GM19239 (cell line): ENCODE measurements at places on chromosomes 4 and X.

GRCh38 chrX:137062915-137063617 is 29.3 kb upstream of the GPR101 start:
- DNase-seq = no peak

- no peak for DNase-seq
Observed at GRCh38 chr4:65617416-65617815, 52.9 kb downstream of the EPHA5 start.

GRCh38 chr4:5757954-5758353 is 47.0 kb downstream of the EVC start:
- no peak for DNase-seq

GRCh38 chr4:187387739-187388138 is 607.8 kb upstream of the ZFP42 start:
- DNase-seq = no peak

GRCh38 chrX:29824176-29824906 is 391.0 kb upstream of the MAGEB2 start:
- DNase-seq = no peak

- peak; percentile 81 for DNase-seq
Observed at GRCh38 chrX:47619486-47620302, at the start of gene SYN1. TSS of gene SYN1 (minus strand) at chrX:47619857. CDS start at chrX:47619728, 129 bp downstream.

GRCh38 chrX:445727-446126 is 59.0 kb upstream of the PPP2R3B start:
- no peak for DNase-seq
